Activated gamma-delta T cell treated with anti-CD3 and anti-CD28 coated beads, Interleukin-2, amount 50 U/mL, for 16 hours (primary cell): ENCODE measurements at places on chromosomes 2 and 18.

DNA sequence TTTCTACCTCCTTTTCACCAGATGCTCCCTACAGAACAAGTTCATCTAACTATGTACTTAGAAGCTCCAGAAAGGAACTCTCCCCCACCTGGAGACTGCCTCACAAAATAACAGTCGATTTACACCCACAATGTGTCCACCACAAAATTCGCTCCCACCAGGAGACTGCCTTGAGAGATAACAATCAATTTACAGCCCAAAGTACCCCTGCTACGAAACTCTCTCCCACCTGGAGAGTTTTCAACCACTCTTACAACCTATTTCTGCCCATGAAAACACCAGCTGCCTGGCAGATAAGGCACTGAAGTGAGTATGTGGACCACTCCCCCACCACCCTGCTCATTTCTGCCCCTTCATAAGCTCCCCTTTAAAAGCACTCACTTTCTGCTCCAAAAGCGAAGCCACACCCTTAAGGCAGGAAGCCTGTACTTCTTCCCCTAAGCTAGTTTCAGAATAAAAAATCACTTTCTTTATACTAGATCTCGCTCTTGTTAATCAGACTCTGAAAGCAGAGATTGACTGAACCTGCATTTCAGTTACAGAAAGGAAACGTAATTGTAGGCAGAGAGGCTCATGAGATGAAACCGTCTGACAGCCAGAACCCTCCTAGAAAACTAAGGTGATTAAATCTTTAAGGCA lies 94.4 kb upstream of the RBBP8 start:
- DNase-seq: no peak

DNA sequence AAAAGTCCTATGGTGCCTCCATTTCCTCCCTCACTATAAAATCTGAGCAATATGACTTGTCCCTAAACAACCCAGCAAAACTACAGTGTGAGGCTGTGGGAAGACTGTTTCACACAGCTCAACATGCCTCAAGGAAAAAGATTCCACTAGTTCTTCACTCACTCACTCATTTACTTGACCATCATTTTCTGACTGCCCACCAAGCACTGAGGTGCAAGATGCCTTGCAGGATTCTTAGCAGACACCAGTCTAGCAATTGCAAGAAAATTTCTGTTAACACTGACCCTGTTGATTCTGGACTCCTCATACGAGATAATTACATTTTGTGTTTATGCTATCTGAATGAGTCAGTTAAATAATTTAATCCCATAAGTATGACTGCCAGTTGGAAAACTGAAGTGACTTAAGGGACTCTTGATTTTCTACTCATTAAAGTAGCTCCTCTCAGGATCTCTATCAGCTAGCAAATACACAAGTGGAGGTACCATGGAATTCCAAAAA lies 51.9 kb upstream of the PCBP1 start:
- DNase-seq: no peak

- no peak for DNase-seq
These were observed 209.6 kb downstream of the HDAC4 start for GRCh38 chr2:239190921-239191885.

- no peak for DNase-seq
These were observed 14.0 kb downstream of the DYM start for GRCh38 chr18:49446481-49446880.

GRCh38 chr18:2406544-2406943 lies 164.8 kb downstream of the METTL4 start:
- DNase-seq: no peak

- DNase-seq: no peak
These were observed 9.4 kb upstream of the CRYBA2 start for GRCh38 chr2:219002395-219003266.

DNA sequence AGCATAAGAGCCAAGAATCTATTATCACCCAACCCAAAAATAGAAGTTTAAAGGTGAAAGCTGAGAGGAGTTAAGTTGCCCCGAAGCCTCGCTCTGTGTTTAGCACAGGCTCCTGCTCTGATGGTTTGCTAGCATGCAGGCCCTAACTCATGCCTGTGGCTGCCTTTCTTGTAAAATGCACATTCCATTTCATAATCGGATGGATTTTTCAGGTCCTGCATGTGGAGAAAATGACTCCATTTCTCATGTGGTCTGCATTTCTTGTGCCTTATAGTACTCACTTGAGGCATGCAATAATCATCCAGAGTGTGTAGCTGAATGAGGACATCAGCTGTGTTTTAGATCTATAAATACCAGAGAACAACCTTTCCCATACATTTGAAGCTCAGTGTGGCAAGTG lies 381.8 kb downstream of the CPS1 start:
- DNase-seq: no peak

GRCh38 chr2:150424406-150424805 lies 63.1 kb downstream of the RND3 start:
- no peak for DNase-seq

DNA sequence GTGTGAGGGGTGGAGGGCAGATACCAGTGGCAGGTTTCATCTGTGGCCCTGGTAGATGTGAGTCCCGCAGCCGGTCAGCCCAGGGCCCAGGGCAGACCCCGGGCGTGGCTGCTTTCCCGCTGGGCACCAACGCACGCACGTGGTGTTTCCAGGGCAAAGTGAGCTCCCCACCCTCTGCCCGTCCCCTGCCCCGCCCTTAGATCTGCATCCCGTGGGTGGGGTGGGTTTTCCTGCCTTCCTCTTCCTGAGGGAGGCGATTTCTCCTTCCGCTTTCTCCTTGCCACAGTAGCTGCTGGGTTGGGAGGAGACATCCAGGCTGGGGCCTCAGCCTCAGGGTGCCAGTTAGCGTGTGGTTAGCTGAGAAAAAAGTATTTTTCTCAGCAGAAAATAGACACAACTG lies 49.6 kb downstream of the ODC1 start:
- no peak for DNase-seq

DNA sequence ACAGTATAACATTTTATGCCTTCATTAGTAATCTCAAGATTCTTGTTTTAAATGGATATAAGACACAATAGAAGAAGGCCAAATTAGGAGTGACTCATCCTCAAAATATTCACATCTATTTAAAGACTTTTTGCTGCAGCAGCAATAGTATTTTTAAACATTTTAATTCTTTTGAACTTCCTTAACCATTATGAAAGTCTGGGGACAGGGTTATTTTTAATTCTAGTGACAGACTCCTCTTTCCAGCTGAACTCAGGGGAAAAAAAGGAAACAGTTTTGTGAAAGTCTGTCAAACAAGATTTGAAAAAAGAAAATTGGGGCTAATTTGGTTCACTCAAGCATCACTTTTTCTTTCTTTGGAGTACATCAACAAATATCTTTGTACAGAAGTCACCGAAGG lies 541.8 kb downstream of the NUP35 start:
- no peak for DNase-seq

DNA sequence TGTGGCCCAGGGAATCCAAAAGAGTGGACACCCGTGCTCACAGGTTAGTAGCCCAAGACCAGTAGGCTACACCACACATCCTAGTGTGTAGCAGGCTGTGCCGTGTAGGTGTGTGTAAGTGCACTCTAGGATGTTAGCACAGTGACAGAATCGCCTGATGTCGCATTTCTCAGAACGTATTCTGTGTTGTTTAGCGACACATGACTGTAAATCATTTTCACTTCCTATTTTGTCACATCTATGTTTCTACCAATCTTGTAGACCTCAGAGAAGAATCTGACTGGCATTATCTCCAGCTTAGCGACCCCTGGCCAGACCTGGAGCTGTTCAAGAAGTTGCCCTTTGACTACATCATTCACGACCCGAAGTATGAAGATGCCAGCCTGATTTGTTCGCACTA lies 45.1 kb downstream of the NTSR2 start:
- no peak for DNase-seq

DNA sequence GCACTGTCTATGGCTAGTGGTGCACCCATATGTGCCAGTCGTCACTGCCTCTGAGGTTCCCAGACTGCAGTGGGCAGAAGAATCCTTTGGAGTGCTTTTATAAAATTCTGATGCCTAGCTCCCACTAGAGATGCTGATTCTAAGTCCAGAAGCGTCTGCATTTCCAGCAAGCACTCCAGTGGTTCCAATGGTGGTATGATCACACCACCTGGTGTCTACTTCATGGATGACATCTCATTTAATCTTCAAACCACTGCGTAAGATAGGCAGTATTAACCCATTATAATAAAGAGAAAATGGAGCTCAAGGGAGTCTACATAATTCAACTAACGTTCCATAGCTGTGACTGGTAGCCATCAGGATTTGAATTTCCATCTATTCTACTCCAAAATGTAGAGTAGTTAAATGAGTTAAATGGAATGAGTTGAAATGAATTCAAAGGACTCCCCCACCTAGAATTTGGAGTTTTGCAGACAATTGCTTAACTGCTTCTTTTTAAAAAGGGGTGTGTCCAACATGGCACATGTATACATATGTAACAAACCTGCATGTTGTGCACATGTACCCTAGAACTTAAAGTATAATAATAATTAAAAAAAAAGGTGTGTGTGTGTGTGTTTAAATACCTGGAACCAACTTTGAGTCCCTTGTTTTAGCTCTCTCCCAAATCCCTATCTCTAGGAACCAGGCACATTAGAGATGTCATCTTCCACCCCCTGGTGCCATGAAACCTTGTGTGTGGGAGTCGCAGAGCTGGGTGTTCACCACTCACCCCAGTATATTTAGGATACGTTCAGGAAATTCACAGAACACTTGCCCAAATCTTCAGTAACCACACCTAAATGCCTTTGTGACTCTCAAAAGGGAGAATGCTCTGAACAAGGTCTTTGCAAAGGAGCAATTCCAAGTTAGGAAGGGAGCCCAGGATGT lies 14.1 kb downstream of the LAMA3 start:
- DNase-seq: no peak

- no peak for DNase-seq
These were observed 151.2 kb upstream of the HS6ST1 start for GRCh38 chr2:128469875-128470274.

- DNase-seq: no peak
These were observed 934 bp downstream of the ZNF804A start for GRCh38 chr2:184599054-184599871.

GRCh38 chr2:11187731-11188130 lies 32.5 kb downstream of the SLC66A3 start:
- no peak for DNase-seq

GRCh38 chr18:23136326-23137096 lies 1.2 kb downstream of the CABLES1 start:
- DNase-seq: no peak

DNA sequence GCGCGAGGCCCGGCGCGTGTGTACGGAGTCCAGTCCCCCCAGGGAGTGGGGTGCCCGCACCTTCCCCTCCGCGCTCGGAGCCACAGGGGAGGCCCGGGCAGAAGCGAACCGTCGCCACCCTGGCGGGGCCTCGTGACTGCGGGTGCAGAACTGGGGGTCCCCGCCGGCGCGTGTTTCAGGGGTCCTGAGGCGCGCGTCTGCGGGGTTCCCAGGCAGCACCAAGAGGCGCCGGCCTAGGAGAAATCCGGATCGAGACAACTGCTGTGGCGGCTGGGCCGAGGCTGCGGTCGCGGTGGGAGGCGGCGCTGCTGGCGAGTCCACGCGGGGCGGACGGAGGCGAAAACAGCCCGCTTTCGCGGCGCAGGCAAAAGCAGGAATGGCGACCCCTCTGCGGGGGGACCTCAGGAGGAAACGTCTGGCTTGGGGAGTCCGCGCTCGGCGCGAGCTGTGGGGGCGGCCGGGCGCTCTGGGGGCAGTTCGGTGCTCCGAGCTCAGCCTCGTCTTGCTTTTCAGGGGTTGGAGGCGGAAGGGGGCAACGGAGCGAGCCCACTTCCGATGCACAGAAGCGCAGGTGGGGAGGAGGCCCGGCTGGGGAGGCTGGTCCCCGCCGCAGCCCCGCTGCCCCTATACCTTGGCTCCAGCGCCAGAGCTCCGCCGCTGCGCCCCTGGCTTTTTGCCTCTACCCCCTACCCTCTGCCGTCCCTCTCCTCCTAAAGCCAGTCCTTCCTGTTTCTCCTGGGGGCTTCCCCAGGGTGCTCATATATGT lies 81.5 kb upstream of the LDLRAD4 start:
- no peak for DNase-seq

DNA sequence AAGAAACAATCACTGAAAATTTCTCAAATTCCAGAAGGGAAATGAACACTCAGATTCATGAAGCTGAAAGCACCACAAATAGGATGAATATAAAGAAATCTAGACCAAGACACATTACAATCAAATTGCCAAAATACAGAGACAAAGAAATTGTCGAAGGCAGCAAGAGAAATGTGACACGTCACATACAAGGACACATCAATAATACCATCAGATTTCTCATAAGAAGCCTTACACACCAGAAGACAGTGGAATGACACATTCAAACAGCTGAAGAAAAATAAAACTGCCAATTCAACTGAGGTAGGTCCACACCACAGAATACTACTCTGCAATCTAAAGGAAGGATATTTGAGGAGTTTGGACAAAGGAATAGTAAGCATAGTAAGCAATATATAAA lies 27.4 kb downstream of the SRD5A2 start:
- no peak for DNase-seq

- DNase-seq: no peak
These were observed 145.3 kb upstream of the ITGA4 start for GRCh38 chr2:181311837-181312236.

DNA sequence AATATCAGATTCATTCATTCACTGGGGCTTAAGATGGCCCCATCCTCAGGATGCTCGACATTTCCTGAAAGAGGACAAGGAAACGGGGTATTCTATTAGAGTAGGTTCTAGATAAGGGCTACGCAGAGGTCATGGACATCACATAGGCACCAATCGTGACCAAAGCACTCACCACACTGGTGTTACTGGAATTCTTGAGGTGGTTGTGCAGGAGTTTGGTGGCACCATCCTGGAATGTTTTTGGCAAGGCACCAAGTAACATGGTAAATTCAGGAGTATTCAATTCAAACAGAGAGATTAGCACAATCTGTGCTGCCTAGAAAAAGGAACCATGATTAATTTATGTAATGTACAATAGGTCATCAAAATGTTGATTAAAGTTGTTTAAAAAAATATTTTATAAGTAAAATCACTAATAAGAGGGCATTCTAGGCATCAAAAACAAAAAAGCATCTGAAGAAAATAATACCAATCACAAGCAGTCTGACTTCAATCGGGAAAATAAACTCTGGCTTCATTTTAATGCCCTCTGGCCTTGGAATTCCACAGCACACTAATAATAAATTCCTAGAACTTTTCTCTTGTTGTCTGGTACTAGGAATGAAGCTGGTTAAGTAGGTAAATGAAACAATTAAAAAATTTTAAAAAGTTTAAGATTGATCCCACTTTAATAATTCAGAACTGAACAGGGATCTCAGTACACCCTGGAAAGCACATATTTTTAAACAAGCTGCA lies 102.8 kb upstream of the TFCP2L1 start:
- no peak for DNase-seq

- DNase-seq: no peak
These were observed 166.0 kb downstream of the TMEM182 start for GRCh38 chr2:102927854-102928267.
